ENCODE measurements at places on chromosomes 5 and 9. TPM values are rescaled to one million over a fixed set of nuclear protein-coding genes. Genes with fewer than 3 reads are reported as not detected.

The SLC36A2 gene
- 7.6 TPM for polyA plus RNA-seq

GRCh38 chr9:16673171-16673570 is 197.3 kb downstream of the BNC2 start:
- no peak for DNase-seq

- no peak for DNase-seq
Measured at GRCh38 chr5:41334758-41335157, 121.4 kb upstream of the C6 start.

DNA sequence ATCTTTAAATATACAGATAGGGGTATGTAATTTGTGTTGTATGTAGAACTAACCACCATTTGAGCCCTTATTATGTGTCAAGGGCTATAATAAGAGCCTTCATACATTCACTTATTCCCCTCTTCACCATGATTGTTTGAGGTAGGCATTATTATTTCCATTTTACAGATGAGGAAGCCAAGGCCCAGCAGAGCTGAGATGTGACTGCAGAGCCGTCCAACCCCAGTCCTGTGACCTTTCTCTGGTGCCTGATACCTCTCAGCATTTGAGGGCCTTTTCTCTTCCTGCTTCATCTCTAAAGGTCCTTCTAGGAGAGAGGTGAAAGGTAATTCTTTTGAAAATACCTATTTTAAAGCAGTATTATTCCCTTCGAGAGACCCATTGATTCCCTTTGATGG is 37.3 kb downstream of the PIP5K1B start:
- no peak for DNase-seq

The CBY3 gene
- polyA plus RNA-seq, result 1.8 TPM

DNA sequence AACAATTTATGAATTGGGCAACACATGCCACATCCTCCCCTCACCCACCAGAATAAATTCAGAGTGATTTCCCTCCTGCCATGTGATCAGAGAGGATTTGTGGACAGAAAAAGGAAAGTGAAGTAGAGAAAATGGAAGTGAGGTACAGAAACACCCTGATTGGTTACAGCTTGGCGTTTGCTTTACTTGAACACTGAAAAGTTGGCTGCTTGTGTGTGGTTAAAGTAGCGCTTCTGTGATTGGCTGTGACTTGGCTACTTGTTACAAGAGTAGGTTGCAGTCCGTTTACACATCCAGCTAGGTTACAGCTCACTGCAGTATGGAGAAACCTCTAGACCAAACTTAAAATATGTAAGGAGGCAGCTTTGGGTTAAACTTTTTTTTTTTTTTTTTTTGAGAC is 205.2 kb upstream of the ZNF608 start:
- DNase-seq, result no peak

GRCh38 chr5:8814105-8814504 is 731.8 kb downstream of the SEMA5A start:
- DNase-seq, result no peak

The SNCAIP gene
- polyA plus RNA-seq, result 23.5 TPM

GRCh38 chr5:8628521-8628920 is 759.6 kb downstream of the MTRR start:
- no peak for DNase-seq

DNA sequence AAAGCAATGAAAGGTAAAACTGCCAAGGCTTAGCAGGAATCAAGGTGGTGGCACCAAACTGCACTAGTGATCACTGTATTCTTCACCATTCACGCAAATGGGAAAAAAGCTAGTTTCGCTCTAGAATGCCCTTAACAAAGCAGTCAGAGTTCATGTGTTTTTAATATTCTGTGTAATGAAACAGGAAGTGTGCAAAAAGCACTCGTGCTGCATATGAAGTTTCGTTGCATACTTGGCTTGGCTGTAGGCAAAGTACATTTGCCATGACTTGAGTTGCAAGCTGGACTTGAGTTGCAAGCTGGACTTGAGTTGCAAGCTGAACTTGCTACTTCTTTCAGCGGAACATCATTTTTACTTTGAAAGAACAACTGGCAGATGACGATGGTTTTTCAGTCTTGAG is 55.4 kb downstream of the FOXI1 start:
- DNase-seq, result no peak

DNA sequence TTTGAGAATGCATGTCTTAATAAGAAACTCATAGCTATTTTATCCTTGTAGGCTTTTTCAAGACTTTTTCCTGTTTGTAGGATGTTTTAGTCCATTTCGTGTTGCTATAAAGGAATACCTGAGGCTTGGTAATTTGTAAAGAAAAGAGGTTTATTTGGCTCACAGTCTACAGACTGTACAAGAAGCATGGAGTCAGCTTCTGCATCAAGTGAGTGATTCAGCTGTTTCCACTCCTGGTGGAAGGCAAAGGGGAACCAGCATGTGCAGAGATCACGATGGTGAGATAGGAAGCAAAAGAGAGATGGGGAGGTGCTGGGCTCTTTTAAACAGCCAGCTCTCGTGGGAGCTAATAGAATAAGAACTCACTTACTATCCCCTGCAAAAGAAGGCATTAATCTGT is 177.3 kb downstream of the ALDH1A1 start:
- DNase-seq, result no peak

- no peak for DNase-seq
Measured at GRCh38 chr5:176410486-176411180, 5.7 kb downstream of the CLTB start.

The TEK gene
- 36.7 TPM for polyA plus RNA-seq

DNA sequence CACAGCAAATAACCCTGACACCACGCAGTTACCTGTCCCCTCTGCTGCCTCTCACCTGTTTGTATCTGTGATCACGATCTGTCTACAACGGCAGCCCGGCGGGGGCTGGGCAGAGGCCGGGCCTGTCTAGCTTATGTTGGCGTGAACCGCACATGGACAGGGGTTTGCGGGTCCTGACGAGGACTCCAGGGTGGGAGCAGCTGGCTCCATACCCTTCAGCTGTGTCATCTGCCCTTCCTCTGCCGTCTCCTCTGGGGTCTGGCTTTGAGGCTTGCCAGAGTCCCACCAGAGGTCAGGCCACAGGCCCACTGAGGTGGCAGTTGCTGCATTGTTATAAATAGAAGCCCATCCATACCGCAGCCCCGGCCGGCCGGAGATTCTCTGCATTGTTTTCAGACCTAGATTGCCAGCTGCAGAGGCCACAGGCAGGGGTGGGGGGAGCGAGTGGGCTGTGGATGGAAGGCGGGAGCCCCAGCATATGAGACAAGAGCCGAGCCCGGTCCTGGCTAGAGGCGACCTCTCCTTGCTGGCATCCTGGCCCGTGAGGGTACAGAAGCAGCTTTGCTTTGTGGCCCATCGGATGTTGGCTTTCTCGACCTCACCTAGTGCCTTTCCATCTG is 37.8 kb downstream of the FAM78A start:
- no peak for DNase-seq

The PLPPR1 gene
- polyA plus RNA-seq, result 18.3 TPM

DNA sequence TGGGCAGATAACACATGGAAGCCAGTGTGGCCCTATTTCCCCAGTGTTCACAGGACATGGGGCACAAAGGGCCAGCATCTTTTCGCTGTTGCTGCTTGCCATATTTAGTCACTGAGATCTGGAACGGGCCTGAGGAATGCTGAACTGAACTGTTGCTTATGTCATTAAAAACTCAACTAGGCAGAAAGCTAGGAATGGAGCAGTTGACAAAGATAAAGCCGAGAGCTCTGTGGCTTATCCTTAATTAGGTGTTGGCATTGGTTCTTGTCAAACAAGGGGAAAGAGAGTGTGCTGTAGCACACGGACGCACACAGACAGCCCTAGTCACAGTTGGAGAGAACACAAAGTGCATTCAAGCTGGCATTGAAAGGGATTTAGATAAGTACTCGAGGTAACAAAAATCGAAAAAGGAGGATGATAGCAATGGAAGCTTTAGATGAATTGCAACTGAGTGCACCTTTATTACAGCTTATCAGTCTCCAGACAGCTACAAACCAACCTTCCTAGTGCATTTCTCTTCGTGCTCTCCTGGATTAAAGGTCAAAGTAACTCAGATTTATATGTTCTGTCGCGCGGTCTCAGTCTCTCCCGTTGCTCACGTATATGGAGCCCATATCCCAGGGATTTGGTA is 450.2 kb upstream of the ZNF608 start:
- no peak for DNase-seq

DNA sequence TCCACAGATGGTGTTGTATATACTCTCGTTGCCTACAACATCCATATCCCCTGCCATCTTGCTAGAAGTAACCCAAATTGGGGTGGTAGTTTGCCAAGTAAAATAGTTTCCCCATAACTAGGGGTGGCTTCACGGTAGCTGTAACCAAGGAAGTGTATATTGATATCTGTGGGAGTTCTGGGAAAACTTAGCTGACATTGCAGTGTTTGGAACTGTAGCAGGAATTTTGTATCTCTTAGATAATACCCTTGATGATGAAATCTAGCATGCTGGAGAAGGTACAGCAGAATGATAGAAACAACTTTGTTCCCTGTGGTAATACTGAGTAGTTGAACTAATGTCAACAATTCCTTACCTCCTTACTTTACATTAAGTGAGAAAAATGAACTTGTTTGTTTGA is 29.8 kb downstream of the FBXL7 start:
- no peak for DNase-seq

The TNFSF15 gene
- 9.7 TPM for polyA plus RNA-seq

DNA sequence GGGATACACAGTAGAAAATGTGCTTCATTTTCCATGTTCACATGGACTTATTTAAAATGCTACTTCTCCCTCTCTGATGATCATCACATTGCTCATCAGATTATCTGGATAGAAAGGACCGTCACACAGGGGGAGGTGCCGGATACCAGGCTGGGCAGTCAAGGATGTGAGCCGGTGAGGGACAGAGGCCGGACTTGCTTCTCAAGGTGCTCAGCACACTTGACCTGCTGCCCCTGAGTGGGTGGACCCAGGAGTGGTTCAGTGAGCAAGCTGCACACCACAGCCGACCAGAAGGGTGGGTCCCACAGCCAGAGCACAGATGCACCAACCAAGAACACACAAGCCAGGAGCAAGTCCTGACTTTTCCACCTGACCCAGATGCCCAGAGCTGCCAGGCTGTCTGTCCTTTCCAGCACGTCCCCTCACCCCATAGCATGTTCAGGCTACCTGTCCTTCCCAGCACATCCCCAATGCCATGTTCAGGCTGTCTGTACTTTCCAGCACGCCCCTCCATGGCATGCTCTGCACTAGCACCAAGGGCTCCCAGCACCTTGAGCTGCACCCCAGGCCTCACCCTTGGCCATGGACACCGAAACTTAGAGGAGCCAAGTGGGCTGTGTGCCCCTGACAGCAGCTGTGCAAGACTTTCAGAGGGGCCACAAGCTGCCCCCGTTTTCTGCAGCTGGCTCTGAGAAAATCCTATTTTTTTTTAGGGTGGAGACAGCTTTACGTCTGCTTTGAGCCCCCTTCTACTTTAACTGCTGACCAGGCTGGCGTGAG is 77.8 kb downstream of the SECISBP2 start:
- DNase-seq, result no peak

DNA sequence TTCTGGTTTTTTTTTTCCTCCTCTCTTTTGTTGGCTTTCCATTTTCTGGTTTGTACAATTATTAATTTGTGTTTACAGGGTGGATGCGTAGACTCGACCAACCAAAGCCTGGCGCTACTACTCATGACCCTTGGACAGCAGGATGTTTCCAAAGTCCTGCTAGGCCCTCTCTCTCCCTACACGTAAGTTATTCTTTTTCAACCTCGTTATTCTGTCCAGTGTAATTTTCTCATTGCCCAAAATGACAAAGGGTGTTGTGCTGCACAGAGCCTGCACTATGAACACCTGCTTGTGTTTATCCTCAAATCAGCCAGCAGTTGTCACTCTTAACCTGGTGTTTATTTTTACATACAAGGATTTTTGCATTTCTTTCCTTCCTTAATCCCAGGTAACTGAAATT is 56.6 kb downstream of the RCL1 start:
- peak; percentile 4 for DNase-seq

- no peak for DNase-seq
Measured at GRCh38 chr9:133532937-133533668, 1.4 kb upstream of the ADAMTSL2 start.

GRCh38 chr5:143878430-143878829 is 66.5 kb downstream of the HMHB1 start:
- no peak for DNase-seq

The PLK2 gene
- 164 TPM for polyA plus RNA-seq

The GCNT4 gene
- 16.1 TPM for polyA plus RNA-seq

The GPR150 gene
- polyA plus RNA-seq, result not detected

The DRD1 gene
- polyA plus RNA-seq, result not detected

- no peak for DNase-seq
Measured at GRCh38 chr5:171454549-171454948, 35.1 kb downstream of the FGF18 start.

The ARSB gene
- 21.4 TPM for polyA plus RNA-seq

The BTNL3 gene
- polyA plus RNA-seq, result 0.09 TPM

GRCh38 chr9:20499013-20499412 is 123.3 kb downstream of the MLLT3 start:
- no peak for DNase-seq

DNA sequence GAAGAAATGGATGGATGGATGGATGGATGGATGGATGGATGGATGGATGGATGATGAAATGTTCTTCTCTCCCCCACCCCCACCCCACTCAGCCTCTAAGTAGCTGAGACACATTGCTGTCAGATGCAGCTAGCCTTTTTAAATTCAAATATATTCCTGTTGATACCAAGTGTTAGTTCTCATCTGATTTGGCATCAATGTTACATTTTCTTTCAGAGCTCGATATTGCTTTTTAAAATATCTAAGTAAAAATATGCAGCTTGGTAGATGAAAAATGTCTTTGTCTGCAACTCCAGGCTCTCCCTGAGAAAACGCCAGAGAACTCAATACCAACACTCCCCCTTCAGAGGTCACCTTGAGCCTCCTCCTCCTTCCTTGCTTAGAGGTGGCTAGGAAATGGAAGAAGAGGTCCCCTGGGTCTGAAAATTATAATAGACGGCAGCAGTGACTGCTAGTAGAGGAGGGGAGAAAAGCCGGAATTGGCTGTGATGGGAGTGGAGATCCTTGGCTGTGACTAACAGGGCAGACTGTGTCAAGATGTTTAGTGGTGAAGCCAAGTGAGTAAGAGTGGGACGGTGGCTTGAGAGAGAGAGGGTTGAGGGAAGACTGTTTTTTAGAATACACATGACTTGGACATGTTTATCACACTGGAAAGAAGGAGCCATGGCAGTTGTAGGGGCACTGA is 156.0 kb downstream of the ZNF462 start:
- DNase-seq, result no peak

The SMIM27 gene
- 16.0 TPM for polyA plus RNA-seq

DNA sequence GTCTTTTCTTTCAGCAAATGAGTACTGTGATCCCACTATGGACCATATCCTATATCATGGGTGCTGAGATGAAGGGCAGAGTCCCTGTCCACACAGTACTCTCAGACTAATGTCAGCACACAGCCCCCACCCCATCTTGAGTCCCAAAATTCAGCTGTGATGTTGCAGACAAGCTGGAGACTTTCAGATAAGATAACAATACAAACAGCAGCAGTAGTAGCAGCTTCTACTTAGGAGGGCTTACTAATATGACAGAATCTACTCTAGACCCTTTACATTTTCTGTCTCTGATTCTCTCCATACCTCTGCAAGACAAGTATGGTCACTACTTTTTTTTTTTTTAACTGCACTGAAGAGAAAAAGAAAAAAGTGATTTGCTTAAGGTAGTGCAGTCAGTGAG is 129.1 kb upstream of the TRIM32 start:
- no peak for DNase-seq

Measured in renal pelvis (tissue), 12 donors.